ENCODE measurements at places on chromosomes 7 and 10. TPM values are rescaled to one million over a fixed set of nuclear protein-coding genes. Genes with fewer than 3 reads are reported as not detected.

MKX gene
- total RNA-seq, result 0.10 TPM

ATE1 gene
- 78.0 TPM for total RNA-seq

SCRN1 gene
- 17.1 TPM for total RNA-seq

PTPRZ1 gene
- 0.35 TPM for total RNA-seq

HERPUD2 gene
- 24.2 TPM for total RNA-seq

GDF2 gene
- not detected for total RNA-seq

ZCCHC24 gene
- total RNA-seq, result 4.6 TPM

STAG3 gene
- 3.8 TPM for total RNA-seq

DNA sequence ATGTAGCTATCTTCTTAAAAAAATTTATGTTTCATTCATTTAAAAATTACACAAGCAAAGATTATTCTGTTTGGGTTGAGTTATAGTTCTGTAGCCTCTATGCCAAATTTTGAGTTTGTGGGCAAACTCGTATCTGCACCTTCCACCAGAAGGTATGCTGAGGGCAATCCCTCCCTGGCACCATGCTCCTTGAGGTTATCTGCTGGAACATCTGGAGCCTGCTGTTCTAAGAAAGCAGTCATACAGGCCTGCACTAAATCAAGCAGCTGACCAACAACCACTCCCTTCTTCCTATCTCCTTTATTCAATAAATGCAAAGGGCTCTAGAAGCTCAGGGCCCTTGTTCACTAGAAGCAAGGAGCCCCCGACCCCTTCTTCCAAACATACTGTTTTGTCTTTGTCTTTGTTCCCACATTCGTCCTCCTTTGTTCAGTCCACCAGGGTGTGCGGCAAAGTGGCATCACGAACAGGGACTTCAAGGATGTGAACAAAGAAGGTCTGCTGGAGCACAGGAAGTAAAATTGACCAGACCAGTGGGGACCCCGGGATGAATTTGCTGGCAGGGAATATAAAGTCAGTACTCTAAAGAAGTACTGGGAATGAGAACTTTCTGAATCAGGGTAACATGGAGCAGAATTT, 36.4 kb downstream of the OR13A1 start:
- no peaks in the 10 kb centered on the region for H3K4me1 ChIP-seq
- no peak for DNase-seq
- no peaks in the 10 kb centered on the region for H3K27me3 ChIP-seq
- no peak overlapping the region for H3K4me3 ChIP-seq
- no peaks in the 10 kb centered on the region for H3K36me3 ChIP-seq

GRCh38 chr7:85115006-85115405, 71.8 kb downstream of the SEMA3D start:
- no peaks in the 10 kb centered on the region for H3K27me3 ChIP-seq
- H3K4me3 ChIP-seq, result no peak overlapping the region
- H3K27ac ChIP-seq, result no peak overlapping the region
- H3K4me1 ChIP-seq, result no peaks in the 10 kb centered on the region

- H3K36me3 ChIP-seq, result no peaks in the 10 kb centered on the region
- no peaks in the 10 kb centered on the region for H3K4me1 ChIP-seq
- H3K27ac ChIP-seq, result no peak overlapping the region
- H3K27me3 ChIP-seq, result no peaks in the 10 kb centered on the region
These were observed 9.3 kb downstream of the TMEM248 start for GRCh38 chr7:66930341-66930740.

GRCh38 chr10:110372656-110373055, 67.9 kb upstream of the SMNDC1 start:
- no peaks in the 10 kb centered on the region for H3K4me1 ChIP-seq
- H3K4me3 ChIP-seq, result no peak overlapping the region
- no peak overlapping the region for H3K27ac ChIP-seq

DNA sequence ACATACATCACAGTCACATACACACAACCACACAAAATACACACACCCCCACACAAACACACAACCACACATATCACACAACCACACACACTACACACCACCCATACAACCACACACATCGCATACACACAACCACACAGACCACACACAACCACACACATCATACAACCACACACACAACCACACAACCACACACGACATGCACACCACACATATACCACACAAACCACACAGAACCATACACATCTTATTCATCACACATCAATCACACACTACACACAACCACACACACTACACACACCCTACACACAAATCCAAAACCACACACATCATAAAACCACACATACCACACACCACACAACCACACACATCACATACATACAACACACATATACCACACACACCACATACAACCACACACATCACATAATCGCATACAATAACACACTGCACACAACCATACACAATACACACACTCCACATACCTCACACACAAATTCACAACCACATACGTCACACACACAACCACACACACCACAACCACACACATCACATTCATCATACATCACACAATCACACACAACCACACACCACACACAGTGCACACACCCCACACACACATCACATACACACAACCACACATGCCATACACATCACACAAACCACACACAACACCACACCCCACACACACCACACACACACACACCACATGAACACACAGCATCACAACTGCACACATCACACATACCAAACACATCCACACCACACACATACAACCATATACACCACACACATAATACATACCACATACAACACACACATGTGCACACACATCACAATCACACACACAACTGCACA, 30.4 kb downstream of the GPRIN2 start:
- H3K4me3 ChIP-seq, result no peak overlapping the region
- no peaks in the 10 kb centered on the region for H3K36me3 ChIP-seq
- no peak overlapping the region for H3K27ac ChIP-seq
- DNase-seq, result no peak
- H3K27me3 ChIP-seq, result no peaks in the 10 kb centered on the region
- H3K4me1 ChIP-seq, result peaks cover 6% of the 10 kb centered on the region

- no peak overlapping the region for H3K4me3 ChIP-seq
- H3K27ac ChIP-seq, result no peak overlapping the region
- no peaks in the 10 kb centered on the region for H3K36me3 ChIP-seq
- H3K4me1 ChIP-seq, result peaks cover 2% of the 10 kb centered on the region
- no peak for DNase-seq
These were observed 16.8 kb downstream of the TMEM243 start for GRCh38 chr7:87202705-87203104.

DNA sequence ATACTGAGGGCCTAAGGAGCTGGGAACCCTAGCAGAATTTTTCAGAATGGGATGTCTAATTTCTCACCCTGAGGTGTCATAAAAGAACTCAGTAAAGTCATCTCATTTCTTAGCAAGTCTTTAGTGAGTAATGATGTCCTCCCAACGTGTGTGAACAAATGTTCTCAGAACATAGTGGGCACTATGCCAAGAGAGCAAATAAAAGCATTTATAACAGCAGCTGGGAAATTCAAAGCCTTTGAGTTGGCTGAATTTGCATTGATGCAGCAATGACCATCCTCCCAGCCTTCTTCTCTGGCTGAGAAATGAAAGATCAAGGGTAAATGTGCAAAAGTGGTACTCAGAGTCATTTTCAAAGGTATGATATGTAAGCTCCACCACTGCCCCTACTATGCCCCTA, 109.4 kb downstream of the FAM107B start:
- H3K4me3 ChIP-seq, result no peak overlapping the region
- H3K27ac ChIP-seq, result no peak overlapping the region
- no peaks in the 10 kb centered on the region for H3K36me3 ChIP-seq
- H3K4me1 ChIP-seq, result no peaks in the 10 kb centered on the region
- no peaks in the 10 kb centered on the region for H3K27me3 ChIP-seq

DNA sequence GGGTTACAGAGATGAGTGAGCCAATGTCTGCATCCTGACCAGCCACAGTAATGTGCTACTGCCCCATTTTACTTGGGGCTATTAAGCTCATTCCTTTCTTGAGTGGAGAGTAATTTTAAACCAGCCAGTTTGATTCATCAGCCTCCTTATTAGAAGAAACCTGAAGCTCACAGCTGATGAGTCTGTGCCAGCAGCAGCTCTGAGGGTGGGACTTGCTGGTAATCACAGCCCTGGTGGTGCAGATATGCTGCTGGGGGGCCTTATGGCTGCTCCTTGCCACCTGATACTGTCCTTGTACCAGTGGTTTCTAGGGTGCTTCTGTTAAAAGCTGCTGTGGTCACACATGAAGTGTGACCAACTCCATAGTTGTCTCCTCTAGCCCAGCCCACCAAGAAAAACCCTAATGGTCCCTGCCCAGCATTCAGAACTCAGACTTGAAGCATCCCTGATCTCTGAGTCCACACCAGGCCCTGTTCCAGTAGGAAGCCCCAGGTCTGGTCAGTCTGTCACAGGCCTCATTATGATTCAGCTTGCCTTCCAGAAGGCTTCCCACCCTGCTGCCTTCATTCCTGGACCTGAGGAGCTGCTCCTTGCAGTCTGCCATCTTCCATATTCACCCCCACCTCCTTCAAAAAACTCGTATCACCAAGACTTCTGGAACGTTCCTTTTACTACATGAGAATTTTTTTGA, 28.9 kb upstream of the RBM20 start:
- no peak for DNase-seq
- no peaks in the 10 kb centered on the region for H3K27me3 ChIP-seq
- no peaks in the 10 kb centered on the region for H3K36me3 ChIP-seq
- no peak overlapping the region for H3K4me3 ChIP-seq
- no peak overlapping the region for H3K27ac ChIP-seq

- no peaks in the 10 kb centered on the region for H3K27me3 ChIP-seq
- H3K36me3 ChIP-seq, result no peaks in the 10 kb centered on the region
- H3K4me3 ChIP-seq, result no peak overlapping the region
- no peaks in the 10 kb centered on the region for H3K4me1 ChIP-seq
- DNase-seq, result no peak
- H3K27ac ChIP-seq, result no peak overlapping the region
These were observed 42.1 kb upstream of the COL13A1 start for GRCh38 chr10:69759641-69760040.

DNA sequence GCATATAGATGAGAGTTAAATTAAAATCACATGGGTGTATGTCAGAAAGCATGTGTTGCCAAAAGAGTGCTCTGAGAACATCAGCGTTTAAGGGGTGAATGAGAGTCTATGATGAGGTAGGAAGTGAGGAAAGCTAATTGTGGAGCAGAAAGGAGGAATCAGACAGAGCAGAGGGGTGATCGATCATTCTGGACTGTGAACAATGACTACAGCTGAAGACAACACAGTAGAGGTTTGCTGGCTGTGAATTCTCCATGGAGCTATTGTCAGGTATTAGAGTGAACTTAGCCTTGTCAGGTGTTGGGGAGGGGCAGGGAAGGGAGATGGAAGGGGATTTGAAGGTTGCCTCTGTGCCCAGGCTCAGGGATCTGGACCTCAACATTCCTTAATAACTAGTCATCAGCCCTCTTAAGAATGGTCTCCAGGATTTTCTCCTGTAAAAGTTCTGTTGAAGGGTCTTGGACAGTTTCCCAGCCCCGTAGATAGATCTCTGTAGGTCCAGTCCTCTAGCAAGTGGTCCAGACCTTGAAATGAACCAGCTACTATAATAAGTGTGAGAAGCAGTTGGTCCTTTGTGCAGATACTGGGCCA, 57.1 kb downstream of the KIF5B start:
- H3K4me1 ChIP-seq, result no peaks in the 10 kb centered on the region
- no peak overlapping the region for H3K4me3 ChIP-seq
- H3K36me3 ChIP-seq, result no peaks in the 10 kb centered on the region
- H3K27me3 ChIP-seq, result no peaks in the 10 kb centered on the region
- no peak for DNase-seq
- no peak overlapping the region for H3K27ac ChIP-seq

- no peaks in the 10 kb centered on the region for H3K36me3 ChIP-seq
- H3K4me1 ChIP-seq, result no peaks in the 10 kb centered on the region
- no peaks in the 10 kb centered on the region for H3K27me3 ChIP-seq
- no peak overlapping the region for H3K4me3 ChIP-seq
- DNase-seq, result no peak
- H3K27ac ChIP-seq, result no peak overlapping the region
These were observed 56.9 kb downstream of the ZNF92 start for GRCh38 chr7:65430344-65431186.

DNA sequence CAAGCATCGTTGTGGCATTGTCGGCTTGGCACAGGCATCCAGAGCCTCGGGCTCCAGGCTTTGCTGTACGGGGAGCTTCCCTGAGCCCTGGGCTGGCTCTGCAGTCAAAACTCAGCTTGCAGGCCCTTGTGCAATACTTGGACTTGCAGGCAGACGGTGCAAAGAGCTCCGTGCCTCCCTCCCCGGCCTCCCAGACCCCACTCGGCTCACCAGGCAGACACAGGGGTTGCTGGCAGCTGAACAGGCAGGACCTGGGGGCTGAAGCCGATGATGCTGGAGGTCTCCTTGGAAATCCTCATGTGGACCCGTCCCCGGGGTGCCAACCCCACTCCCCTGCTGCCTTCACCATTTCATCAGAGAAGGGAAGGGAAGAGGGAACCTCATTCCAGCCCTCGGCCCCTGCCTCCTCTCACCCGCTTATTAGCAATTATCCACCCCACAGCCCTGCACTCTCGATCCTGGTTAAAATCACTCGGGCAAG, 59.6 kb upstream of the GNA12 start:
- no peak overlapping the region for H3K27ac ChIP-seq
- H3K27me3 ChIP-seq, result no peaks in the 10 kb centered on the region
- H3K36me3 ChIP-seq, result no peaks in the 10 kb centered on the region
- H3K4me3 ChIP-seq, result no peak overlapping the region

DNA sequence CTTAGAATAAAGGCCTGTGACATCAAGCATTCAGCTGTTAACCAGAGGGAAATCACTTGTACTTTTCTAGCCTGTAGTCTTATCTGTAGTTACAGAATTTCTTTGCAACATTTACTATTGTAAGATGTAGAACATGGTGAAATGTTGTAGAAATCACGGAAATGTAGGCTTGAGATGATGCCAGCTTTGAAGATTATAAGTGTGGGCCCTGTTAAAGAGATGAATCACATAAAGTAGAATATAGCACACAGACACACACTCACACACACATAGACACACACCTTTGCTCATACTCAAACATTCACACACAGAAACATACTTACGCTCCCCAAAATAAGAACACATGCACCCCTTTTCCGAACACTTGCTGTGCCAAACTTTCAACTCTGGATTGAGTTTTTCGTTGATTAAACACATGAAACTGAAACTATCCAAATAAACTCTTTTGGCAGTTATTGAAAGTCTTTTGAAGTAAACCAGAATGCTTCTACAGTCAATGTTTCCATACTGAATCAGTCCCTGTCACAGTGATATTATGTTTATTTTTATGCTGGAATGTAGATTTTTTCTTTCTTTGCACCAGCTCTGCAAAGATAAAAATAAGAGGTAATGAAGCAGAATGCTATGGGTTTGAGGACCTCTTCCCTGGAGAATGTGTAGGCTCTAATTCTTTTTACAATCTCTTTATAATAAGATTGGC, 230.3 kb upstream of the MEOX2 start:
- no peak for DNase-seq
- H3K27me3 ChIP-seq, result no peaks in the 10 kb centered on the region
- H3K36me3 ChIP-seq, result no peaks in the 10 kb centered on the region
- no peak overlapping the region for H3K4me3 ChIP-seq
- H3K27ac ChIP-seq, result no peak overlapping the region
- no peaks in the 10 kb centered on the region for H3K4me1 ChIP-seq

DNA sequence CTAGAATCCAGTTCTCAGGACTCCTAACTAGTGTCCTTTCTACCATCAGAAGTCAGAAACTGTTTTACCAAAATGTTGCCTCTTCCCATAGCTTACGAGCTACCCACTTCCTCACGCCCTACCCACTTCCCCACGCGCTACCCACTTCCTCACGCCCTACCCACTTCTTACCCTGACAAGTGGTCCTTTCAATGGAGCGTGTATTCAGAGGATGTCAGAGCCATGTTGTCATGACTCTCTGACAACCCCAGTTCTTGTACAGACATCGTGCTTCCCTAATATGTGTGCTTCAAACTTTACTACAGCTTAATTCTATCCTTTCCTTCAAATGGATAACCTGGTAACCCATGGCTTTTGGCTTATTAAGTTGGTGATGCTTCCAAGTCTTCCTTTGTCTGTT, 84.8 kb upstream of the PHF14 start:
- H3K4me3 ChIP-seq, result no peak overlapping the region
- H3K27me3 ChIP-seq, result no peaks in the 10 kb centered on the region
- H3K4me1 ChIP-seq, result no peaks in the 10 kb centered on the region
- DNase-seq, result no peak
- no peak overlapping the region for H3K27ac ChIP-seq
